ENCODE measurements at places on chromosomes 5 and 9.

GRCh38 chr5:180960209-180960608 lies 28.4 kb upstream of the BTNL3 start:
- no peak for DNase-seq

DNA sequence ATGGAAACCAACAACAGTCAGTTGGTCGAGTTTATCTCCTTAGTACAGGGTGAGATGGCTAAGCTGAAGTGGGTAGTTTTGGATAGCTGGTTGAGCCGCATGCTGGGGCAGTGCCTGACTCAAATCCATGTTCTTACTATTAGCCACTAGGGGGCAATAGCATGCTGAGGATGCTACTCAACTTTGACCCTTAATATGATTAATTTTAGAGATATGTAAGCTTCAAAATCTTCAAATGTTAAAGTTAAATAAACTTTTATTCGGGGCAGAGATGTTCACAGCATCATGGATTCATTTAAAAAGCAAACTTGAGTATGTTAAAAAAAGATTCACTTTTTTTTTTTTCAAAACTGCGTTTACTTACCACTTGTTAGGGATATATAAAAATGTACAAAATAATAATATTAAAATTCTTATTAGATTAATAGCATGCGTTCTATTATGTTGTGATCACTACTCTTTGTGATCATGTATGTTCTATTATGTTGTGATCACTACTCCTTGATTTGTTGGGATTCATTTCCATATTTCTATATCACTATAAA lies 57.0 kb downstream of the C9orf153 start:
- peak; percentile 28 for DNase-seq

DNA sequence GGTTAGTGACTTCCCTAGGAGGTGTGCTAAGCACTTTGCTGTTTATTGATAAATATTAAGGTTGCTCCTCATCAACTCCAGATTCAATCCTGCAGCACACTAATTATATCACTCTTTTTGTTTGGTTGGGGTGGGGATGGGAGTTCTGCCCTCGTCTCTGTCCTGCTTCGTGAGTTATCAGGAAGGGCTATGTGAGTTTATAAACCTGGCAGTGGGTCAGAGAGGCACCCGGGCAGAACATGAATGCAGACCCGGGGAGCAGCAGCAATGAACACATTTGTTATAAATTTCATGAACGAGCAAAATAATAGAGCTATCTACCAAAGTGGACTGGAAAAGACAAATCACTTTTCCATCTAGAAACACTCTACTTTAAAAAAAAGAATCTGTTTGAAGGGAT lies 125.5 kb upstream of the WWC1 start:
- DNase-seq = no peak

DNA sequence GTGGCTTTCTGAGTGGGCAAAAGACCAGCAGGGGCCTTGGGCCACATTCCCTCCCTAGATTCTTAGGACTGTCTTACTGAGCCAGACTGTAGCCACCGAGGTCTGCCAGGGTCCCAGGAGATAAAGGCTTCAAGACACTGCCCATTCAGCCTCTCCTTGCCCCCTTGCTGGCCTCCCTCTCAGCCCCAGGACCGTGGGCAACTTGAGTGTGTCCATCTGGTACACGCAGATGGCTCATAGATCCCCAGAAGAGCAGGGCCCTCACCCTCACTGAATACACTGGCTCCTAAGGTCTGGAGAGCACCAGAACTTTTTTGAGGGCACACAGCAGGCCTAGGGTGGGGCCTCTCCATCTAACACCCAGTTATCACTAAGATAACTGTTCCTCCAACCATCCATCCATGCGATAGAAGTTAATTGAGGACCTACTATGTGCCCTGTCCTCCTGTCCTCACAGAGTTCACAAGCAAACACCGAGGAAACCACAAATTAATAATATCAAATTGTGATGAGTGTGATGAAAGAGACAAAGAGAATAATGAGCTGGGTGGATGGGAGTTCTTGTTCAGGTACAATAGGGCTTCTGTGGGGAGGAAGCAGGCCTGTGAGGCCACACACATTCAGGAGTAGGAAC lies 4.9 kb upstream of the PDGFRB start:
- DNase-seq = no peak

DNA sequence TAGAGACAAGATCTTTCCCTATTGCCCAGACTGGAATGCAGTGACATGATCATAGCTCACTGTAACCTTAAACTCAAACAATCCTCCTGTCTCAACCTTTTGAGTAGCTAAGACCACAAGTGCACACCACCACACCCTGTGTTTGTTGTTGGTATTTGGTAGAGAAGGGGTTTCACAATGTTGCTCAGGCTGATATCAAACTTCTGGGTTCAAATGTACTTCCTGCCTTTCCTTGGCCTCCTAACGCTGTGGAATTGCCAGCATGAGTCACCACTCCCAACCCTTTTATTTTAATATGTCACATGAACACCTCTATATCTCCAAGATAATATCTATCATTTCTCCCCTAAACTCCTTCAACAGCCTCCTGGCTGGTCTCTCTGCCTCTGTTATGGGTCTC lies 719.0 kb downstream of the PTPRD start:
- no peak for DNase-seq

DNA sequence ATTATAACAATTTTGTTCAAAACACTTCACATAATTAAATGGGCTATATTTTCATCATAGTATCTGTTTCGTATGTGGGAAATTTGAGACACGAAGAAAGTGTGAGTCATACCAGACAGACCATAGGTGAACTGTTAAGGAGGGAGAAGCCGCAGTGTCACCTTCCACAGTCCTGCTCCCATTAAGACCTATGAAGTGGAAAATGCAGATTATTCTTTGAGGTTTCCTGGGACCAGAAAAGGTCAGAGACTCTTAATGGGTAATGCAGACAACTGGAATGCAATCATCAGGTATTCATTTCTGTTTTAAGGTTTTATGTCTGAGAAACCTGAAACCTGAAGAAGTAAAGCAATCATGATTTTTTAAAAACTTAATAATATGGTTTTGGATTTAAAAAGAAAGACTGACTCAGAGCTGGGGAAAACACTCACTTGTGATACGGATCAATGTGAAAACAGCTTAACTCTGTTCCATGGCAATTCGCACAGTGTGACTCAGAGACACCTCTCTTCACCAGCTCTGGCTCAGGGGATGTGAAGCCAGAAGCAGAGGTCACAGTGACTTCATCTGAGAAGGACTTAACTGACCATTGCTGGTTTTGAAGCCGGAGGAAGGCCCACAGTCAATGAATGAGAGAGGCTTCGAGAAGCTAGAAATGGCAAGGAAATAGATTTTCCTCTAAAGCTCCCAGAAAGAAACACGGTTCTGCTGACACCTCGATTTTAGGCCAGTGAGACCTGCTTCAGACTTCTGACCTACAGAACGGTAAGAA lies 17.2 kb upstream of the GCNT1 start:
- no peak for DNase-seq

- no peak for DNase-seq
Measured at GRCh38 chr9:16884373-16884772, 13.9 kb upstream of the BNC2 start.

DNA sequence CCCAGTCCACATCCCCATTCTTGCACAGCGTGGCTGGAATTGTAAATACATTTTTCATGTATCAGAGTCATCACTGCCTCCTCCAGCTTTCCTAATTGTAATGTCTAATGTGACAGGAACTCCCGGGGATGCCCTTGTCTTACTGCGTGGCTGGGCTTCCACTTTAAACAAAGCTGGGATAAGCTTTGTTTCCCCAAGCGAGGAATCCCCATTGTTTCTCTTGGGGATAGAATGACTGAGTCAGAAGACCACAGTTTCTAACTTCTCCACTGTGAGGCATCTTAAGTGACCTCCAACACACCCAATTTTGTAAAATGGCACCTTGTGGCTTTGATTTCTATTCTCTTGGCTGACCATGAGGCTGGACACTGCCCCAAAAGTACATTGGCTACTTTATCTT lies 22.4 kb downstream of the ARPC5L start:
- no peak for DNase-seq

- no peak for DNase-seq
Measured at GRCh38 chr5:17398866-17399835, 98.9 kb upstream of the TAF11L2 start.

- peak; percentile 72 for DNase-seq
Measured at GRCh38 chr5:14463629-14464028, 118.0 kb upstream of the OTULINL start.

GRCh38 chr5:139799359-139799758 lies 3.8 kb downstream of the PSD2 start:
- no peak for DNase-seq

DNA sequence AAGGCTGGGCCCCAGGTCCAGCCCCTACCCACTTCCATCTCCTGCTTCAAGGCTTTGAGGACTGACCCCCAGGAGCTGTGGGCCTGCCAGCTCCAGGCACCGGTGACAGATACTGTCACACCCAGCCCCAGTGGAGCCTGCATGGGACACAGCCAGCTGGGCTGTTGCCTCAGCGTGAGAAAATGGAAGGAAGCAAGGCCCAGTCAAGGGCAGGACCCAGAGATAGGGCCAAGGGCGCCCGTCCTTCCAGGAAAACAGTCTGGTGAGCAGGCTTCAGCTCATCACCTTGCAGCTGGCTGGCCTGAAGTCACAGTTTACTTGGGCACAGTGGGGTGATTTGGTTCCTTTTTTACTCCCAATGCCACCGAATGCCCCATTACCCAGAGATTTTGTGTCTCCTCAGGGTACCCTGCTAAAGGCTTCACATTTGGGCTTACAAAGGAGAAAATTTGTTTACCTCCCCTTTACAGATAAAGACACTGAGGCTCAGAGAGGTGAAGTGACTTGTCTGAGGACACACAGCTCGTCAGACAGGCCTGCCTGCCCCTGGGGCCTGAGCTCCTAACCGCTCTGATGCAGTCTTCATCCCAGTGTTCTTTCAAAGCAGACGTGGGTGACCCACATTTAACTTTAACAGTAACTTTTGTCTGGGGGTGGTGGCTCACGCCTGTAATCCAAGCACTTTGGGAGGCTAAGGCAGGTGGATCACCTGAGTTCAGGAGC lies 21.5 kb upstream of the WDR38 start:
- no peak for DNase-seq

DNA sequence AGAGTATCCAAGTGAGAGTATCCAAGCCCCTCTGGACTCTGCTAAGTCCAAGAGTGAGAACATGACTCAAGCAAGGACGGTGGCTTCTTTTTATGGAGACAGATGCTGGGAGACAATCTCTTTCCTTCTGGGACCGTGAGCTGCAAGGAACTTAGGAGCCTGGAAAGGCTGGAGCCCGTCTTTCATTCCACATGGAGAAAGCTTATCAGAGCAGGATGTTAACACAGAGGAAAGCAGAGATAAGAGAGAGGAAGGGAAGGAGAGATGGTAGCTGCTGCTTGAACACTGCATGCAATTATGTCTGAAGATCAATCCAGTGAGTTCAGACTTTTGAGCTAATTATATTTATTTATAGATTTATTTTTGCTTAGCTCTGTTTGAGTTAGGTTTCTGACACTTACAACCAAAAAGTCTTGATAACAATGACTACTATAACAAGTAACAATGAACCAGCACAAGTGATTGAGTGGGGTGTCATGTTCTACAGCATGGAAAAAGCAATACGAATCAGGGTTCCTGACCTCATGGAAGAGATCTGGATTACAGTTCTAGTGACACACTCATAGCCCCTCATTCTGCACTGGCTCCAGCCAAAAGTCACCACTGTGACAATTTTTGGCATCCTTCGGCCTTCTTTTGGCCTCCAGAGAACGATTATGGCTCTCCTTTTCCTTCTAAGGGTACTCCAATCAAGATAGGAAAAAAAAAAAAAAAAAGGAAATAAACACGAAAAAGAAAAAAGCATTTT lies 71.5 kb downstream of the PRLR start:
- no peak for DNase-seq

DNA sequence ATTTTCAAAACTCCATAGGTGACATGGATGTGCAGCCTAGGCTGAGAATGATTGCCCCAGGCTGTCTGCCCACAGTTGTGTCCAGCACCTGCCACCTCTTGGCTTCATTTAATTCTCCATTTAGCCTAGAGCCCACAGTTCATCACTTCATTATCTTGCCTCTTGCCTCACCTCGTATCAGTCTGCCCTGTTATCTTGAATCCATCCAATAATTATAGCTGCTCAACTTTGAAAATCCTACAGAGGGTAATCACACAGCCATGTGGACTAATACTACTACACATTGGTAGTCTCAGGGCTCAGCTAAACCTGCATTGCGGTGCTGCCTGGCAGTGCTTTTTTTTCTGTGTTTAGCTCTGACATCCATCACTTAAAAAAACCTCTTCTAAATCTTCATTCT lies 7.4 kb downstream of the UGCG start:
- DNase-seq = no peak

GRCh38 chr9:130665029-130665430 lies 636 bp downstream of the PRDM12 start:
- no peak for DNase-seq

- no peak for DNase-seq
Measured at GRCh38 chr5:128101676-128102075, 18.1 kb downstream of the SLC12A2 start.

GRCh38 chr5:38036765-38037164 lies 196.9 kb upstream of the GDNF start:
- DNase-seq = no peak

GRCh38 chr5:16486711-16487111 lies 21.1 kb upstream of the ZNF622 start:
- DNase-seq = no peak

- DNase-seq = no peak
Measured at GRCh38 chr5:50807661-50808060, 141.2 kb downstream of the PARP8 start.

DNA sequence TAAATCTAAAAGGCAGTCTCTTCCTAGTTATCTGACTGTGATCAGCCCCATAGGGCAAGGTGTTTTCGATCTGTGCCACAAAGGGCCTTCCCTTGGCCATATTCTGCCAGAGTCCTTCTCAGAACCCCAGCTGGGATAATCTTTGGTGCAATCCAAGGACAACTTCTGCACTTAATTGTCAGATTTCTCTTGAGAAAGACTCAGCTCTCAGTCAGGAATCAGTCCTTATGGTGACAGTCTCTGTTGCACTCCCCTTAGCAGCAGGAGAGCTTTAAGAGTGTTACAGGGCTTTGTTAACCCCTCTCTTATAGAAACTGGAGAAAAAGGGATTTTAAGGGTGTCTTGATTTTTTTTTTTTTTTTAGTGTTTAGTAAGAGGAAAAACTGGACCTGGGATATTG lies 15.4 kb upstream of the RFX3 start:
- DNase-seq = no peak

DNA sequence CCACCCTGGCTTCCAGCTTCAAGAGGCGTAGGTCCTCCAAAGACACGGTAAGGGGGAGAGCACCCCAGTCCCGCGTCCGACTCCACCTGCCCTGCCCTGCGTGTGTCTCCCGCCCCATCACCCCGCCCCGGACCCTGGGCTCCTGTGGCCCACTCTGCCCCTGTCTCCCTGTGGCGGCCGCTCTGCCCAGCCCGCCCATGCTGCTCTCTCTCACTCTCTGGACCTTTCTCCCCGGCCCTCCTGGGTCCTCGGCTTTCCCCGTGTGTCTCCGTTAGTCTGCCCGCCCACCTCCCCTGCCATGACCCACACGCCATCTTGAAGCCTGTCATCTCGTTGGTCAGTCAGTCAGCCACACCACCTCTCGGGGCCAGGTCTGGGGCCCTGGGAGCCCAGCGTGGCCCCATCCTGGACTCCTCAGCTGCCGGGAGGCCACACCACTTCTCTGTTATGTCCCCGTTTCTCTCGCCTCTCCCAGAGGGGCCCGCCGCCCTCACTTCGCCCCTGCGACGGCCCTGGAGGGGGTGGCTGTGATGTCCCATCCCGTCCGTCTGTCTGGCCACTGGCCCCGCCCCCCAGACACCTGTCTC lies 4.5 kb downstream of the LRRC26 start:
- no peak for DNase-seq
